ENCODE measurements at places on chromosomes 11 and 22.

DNA sequence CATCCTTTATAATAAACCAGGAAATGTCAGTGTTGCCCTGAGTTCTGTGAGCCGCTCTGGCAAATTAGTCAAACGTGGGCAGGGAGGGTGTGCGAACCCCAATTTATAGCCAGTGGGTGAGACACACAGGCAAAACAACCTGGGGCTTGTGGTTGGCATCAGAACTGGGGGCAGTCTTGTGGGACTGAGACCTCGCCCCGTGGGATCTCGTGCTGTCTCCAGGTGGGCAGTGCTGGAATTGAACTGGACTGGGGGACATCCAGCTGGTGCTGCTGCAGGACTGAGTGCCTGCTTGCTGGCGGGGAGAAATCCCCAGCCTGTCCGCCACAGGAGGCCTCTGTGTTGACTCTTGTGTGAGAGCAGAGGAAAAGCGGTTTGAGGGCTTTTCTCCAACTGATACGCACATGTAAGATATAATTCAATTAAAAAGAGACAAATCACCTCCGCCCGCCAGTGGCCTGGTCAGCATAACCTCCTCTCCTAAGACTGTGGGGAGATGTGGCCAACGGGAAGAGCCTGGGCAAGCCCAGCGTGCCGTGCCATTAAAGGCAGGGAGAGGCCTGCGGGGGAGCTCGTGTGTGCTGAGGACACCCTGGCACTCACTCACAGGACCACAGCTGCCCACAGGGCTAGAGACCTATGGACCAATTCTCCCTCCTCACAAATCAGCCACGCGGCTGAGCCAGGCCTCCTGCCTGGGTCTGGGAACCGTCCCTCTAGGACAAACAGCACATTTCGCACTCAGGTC is 18.4 kb downstream of the SULT4A1 start:
- no peak for DNase-seq

DNA sequence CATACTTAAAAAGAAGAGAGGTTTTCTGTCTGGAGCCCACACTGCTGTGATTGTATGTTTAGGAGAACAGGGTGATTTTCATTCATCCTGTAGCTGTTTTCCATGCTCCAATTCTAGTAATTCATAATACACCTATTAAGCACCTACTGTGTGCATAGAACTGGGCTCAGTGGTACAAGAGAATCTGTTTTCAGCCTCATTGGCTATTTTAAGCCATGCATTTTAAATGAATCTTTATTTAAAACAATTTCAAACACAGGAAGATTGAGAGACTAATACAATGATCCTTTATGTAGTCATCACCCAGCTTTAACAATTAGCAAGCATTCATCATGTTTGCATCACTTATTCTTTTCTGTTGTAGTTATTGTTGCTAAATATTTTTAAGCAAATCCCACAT is 86.2 kb downstream of the BDNF start:
- no peak for DNase-seq

DNA sequence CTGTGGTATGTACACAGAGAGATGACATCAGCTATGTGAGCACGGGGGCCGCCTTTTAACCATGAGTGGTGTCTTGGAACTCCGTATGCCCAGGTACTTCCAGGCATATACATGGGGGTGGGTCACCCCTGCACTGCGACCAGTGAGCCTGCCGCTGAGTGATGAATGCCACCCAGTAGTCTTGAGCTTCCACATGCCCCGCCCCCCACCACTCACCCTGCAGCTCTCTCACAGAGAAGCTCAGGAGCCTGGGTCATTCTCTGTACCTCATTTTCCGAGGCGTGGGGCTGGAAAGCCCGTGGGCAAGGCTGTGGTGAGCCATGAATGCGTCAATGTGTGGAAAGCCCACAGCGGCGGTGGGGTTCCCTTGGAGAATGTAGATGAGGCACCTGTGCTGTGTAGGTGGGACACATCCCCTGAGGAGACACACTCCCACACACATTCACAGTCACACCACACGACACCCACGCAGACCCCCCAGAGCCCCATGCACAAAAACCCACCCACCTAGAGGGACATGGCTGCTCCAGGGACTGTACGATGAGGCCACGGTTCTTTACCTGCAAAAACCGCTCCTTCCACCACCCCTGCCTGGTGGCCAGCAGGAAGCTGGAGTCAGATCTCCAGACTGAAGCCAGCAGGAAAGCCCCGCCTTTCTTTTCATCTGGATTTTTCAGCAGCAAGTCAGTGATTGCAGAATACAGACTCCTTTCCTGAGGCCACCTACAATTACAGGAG is 67.6 kb downstream of the PIWIL3 start:
- DNase-seq, result no peak

GRCh38 chr11:77752516-77752915 is 68.0 kb downstream of the RSF1 start:
- no peak for DNase-seq

DNA sequence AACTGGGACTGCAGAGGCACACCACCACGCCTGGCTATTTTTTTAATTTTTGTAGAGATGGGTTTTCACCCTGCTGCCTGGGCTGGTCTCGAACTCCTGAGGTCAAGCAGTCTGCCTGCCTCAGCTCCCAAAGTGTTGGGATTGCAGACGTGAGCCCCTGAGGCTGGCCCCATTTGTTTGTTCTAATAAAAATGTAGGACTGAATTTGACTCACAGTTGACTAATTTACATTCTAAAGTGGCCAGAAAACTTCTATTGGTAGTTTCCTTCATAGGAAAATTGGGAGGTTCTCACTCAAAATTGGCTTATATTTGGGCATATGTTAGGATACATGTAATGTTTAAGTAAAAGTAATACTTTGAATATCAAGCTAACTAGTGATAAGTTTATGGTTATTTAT is 35.0 kb downstream of the PPFIA1 start:
- no peak for DNase-seq

DNA sequence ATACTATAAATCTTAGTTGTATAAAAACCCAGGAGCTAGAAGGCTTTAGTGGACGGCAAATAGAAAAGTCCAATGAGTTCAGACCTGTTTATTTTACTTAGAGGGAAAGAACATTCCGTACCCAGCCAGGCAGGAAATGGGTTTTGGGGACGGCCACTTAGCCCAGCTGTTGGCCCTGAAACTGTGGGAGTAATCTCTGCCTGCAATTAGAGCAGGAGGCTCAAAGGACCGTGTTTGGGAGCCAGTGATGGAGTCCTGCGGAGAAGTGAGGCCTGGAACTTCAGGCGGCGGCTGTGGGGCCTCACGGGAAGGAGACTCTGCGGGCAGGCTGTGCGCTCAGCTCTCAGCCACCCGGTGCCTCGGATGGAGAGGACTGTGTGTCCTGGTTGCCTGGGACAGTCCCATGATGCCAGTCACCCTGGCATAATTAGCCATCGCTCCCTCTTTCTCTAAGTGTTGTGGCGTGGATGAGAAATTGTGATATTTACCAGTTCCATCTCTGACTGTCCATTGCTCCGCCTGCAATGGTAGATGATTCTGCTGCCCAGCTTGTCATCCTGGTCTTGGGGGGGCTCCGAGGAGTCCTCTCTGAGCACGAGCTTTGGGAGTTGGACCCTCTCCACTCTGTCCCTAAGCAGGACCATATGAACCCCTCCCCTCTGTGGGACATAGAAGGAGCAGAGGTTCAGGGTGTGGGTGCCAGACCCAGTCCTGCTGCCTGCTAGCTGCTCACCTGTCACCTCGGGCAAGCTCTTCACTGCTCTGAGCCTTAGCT is 530.3 kb downstream of the TBC1D22A start:
- DNase-seq, result no peak

- DNase-seq, result no peak
Measured at GRCh38 chr22:41551877-41552582, 7.8 kb upstream of the POLR3H start.

- no peak for DNase-seq
Measured at GRCh38 chr22:20435436-20436306, 2.0 kb downstream of the SCARF2 start.

- DNase-seq, result no peak
Measured at GRCh38 chr11:35798423-35798822, 135.8 kb downstream of the TRIM44 start.

DNA sequence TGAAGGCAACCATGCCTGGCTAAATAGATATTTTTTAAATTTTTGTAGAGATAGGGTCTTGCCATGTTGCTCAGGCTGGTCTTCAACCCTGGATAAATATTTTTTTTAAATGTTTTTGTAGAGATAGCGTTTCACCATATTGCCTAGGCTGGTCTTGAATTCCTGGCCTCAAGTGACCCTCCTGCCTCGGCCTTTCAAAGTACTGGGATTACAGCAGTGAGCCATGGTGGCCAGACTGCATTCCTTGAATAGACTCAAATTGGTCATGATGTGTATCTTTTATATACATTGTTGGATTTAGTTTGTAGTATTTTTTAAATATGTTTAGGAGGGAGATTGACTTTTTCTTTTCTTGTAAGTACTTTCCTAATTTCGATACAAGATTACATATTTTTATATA is 325.7 kb upstream of the C11orf87 start:
- no peak for DNase-seq

DNA sequence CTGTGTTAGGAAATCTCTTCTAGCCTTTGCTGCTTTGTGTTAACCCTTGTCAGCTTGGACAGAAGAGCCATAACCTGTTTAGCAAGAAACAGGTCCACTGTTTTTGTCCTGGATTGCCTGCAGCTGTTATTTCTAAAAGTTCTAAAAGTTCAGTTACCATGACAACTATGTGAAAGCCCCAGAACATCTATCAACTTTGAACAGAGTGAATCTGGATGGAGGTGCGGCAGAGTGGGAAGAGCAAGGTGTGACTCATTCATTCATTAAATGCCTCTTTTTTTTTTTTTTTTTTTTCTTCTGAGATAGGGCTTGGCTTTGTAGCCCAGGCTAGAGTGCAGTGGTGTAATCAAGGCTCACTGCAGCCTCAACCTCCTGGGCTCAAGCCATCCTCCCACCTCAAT is 50.5 kb downstream of the RBX1 start:
- DNase-seq, result peak; percentile 48

DNA sequence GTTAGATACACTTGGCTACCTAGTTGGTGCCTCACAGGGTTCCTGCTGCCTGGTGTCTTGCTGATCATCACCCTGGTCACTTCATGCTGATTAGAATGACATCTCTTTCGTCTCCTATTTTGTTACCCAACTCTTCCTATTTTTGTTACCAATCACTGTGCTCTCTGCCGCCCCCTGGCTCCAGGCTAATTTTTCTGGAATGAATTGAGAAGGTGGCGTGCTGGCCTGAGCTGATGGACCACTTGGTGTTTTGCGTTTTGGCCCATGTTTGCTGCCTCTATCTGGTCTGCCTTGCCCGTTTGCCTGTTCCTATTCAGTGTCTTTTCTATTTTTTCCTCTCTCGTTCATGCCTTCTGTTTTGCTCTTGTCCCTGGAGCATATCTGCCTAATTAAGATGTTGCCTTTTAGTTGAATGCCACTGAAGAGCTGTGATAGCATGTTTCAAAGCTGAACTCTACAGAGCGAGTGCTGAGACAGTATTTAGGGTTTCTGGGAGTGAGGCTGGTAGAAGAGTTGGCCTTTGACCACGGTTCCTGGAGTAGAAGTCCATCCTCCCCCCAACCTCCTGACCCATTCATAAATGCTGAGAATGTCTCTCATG is 5.9 kb upstream of the ATF4 start:
- peak; percentile 23 for DNase-seq

GRCh38 chr11:25961539-25961938 is 370.4 kb upstream of the ANO3 start:
- DNase-seq, result no peak

GRCh38 chr11:78472382-78472781 is 54.8 kb upstream of the GAB2 start:
- DNase-seq, result no peak

DNA sequence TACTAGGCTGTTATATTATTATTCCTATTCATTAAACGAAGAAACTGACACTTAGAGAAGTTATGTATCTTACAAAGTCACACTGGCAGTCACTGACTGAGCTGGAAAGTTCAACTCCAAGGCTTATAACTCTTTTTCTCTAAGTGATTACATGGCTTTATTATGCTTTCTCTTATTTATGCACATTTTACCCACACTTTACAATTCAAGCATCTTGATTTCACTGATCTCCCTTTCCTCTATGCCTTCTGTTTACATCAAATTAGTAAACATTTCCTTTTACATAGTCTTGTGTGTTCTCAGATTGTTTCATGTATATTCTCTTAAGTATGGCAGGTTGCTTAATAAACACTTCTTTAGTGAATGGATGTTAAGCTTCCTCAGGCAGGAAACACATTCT is 66.0 kb downstream of the CLPB start:
- DNase-seq, result no peak

Measured in caudate nucleus (tissue), 63 donors.